ENCODE measurements at places on chromosomes 7 and 10.

DNA sequence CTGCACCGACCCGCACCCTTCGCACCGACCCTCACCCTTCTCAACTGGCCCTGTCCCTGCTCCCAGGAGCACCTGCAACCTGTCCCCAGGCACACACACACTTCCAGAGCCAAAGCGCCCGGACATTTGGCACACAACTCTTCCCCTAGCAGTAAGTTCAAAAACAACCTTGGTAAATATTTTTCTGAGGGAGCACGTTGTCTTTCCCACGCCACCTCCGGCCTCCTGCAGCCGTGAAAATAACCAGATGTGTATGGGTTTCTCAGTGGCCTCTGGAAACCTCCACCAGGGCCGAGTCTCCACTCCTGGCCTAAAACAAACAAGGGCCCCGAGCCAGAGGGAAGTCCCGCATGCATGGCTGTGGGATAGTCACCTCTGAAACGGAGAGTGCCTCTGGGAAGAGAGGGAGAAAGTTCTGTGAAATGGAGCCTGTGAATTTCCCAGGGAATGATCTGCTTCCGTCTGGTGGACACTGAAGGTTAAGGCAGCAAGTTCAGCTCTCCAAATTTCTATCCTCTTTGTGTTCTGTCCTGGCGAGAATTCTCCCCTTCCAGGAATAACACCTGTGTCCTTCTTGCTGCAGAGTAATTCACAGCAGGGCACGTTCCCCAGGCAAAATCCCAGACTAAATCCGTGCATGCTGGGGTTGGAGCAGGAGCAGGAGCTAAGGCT, 15.8 kb downstream of the PODXL start:
- no peak for DNase-seq

DNA sequence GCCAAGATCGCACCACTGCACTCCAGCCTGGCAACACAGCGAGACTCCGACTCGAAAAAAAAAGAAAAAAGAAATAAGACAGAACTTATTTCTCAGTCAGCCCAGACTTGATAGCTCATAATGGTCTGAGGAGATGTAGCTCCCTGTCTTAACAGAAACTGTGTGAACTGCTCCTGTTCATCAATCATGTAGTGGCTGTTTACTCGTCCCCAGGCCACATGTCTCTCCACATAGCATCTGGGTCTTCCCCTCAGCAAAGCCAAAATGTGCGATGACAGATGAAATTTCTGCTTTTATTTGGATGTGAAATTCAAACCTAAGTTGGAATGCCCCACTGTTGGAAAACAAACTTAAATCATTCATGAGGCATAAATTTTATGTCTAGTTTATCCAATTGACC, 219.0 kb downstream of the CACNA2D1 start:
- no peak for DNase-seq

- no peak for DNase-seq
Measured at GRCh38 chr10:71427246-71427645, 30.5 kb downstream of the CDH23 start.

GRCh38 chr7:27603813-27604212, 58.9 kb downstream of the HIBADH start:
- DNase-seq = no peak

- DNase-seq = no peak
Measured at GRCh38 chr7:9125246-9125645, 691.8 kb downstream of the NXPH1 start.

GRCh38 chr10:128036011-128036615, 90.1 kb downstream of the MKI67 start:
- no peak for DNase-seq

- DNase-seq = no peak
Measured at GRCh38 chr7:88429382-88429781, 122.7 kb upstream of the STEAP4 start.

DNA sequence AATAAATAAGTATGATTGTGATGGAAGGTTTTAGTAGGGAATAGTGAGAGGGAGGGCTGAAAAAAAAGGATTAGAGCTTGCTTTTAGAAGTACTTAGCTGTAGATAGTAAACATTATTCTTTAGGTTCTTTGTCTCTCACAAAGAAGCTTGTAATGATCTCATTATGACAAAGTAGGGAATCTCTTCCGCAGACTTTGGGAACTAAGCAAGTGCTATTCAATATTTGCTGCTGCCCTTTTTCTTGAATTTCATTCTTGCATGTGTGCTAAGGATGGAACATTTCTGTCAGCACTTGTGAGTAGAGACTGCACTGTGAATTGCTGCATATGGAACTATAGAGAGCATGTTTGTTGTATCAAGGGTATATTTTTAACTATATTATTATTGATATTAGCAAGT, 173.4 kb downstream of the ST7 start:
- DNase-seq = no peak

DNA sequence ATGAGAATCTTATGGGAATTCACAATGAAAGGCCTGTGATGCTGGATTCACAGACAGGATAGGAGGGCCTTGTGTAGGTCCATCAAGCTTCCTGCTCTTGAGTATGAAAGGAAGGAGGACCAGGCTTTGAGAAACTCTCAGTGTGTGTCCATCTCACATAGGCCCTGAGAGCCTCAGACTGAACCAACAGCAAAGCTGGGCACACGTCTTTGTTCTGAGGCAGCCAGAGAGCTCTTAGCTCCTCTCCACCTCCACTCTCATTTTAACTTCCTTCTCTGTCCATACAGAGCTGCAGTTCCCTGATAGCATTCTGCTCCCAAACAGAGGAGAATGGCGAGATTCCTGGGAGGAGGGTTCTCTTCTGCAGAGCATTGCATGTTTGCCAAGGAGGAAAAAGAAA, 515.6 kb downstream of the CALN1 start:
- DNase-seq = no peak

- no peak for DNase-seq
Measured at GRCh38 chr7:34096198-34096651, 190.9 kb downstream of the BMPER start.

GRCh38 chr10:35449944-35450343, 113.6 kb downstream of the CCNY start:
- no peak for DNase-seq

DNA sequence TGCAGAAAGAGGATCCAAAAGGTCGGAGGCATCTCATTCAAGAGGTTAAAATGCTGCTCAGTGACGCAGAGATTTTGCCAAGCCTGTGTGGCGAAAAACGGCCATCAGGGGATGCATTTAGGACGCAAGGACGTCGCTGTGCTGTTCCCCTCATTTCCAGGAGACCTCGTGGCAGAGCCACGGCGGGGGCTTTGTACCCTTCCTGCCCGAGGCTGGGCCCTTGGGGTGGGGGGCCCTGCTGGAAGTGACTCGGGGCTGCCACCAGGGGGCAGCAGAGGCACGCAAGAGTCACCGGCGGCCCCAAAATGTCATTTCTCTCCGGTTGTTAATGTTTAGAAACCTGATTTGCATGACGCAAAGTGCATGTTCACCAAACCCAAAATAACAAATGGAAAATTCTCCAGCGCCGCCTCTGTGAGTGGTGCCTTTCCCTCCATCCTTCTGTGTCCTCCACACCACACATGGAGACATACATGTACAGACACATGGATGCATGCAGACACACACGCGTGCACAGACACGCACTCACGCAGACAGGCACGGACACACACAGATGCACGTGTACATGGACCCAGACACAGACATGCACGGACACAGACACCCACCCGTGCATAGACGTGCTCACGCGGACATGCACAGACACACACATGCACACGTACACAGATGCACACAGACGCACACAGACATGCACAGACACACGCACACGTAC, 51.0 kb upstream of the NKX6-2 start:
- peak; percentile 36 for DNase-seq

- DNase-seq = no peak
Measured at GRCh38 chr10:45526309-45526905, 146.2 kb downstream of the ZFAND4 start.

DNA sequence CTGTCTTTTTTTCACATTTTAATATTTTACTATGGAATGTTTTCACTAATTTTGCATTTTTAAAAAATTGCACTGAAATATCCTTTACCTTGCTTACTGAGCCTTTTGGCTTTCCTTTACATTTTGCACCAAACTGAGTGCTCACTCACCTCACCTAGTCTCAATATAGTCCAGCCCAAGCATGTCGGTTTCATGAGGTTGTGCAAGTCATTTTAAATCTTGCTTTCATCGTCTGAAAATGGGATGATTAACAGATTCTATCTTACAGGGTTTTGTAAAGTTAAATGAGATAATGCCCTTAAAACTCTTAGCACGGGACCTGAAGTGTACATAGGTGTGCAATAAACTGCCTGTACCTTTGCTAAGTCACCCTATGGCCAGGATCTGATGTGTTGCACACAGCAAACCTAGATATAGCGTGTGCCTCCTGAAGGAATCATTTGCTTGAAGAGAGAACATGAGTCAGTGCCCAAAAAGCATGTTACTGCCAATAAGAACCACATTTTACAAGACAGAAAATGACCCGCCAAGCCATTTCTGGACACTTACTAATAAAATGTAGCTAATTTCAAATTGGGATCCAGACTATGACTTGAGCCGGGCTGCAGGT, 199.8 kb downstream of the JCAD start:
- no peak for DNase-seq

- no peak for DNase-seq
Measured at GRCh38 chr10:59087486-59087885, 89.0 kb upstream of the PHYHIPL start.

DNA sequence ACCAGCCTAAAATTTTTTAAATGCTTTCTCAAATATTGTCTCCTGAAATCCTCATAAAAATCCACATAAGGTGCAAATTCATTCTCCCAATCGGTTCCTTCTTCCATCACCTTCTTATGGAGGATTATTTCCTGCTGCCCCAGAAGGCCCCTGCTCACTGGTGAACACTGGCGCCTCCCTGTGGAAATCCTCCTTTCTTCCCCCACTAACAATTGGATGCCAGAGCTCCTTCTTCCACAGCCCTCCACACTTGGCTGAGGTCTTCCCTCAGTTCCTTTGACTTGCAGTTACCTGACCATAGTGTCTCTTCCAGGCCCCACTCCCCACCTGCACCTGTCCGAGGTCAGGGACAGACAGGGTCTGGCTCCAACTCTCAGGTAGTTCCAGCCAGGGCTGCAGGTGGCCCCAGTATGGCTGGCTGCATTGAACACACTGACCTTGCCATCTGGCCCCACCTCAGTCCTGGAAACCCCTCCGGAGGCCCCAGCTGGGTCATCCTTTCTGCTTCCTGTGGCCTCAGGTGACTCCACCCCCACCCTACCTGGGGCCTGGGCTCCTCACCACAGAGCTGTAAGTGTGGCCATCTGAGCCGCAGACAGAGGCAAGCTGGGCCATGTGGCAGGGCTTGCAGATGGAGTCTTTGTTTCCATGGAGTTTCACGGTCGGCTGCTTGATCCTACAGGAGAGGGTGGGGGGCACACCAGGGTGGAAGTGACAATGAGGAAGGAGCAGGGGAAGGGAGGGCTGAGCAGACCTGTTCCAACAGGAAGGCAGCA, 18.4 kb downstream of the SPOCK2 start:
- no peak for DNase-seq

GRCh38 chr10:128052696-128053095, 73.5 kb downstream of the MKI67 start:
- no peak for DNase-seq

DNA sequence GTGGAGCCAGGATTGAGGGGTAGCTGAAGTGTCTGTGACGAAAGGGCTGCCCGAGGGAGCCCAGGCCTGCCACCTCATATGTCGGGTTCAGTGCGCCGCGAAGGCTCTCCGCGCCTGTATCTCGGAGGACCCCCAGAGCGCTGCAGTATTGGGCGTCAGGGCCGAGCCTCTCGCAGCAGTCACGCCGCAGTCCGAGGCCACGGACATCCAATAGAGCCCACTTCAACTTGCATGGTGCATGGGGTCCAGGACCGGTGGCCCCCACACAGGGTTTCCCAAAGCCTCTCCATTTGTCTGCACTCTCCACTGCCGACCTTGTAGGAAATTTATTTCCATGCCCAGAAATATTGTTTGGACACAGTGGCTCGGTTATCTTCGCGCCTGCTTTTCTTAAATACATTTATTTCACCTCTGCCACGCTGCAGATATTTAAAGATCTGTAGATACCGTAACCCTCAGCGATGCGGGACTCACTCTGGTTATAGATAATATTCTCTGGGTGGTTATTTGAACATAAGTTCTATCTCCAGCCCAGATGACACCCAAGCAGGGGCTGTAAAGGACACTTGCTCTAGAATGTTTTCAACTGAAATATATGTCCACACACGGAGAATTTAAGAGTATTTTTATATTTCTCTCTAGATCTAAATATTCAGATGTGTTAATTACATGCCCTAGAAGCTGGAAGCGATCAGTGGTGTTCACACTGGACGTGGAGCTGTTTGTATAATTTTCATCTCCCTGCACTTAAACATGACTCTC, 5.1 kb upstream of the ZNF503 start:
- DNase-seq = no peak

GRCh38 chr7:100830396-100830795, 3.1 kb upstream of the EPHB4 start:
- DNase-seq = no peak

GRCh38 chr7:157707983-157708918, 371.4 kb downstream of the DNAJB6 start:
- DNase-seq = no peak

GRCh38 chr10:79391231-79392019, 44.2 kb downstream of the PPIF start:
- no peak for DNase-seq

GRCh38 chr7:125256446-125256845, 326.8 kb upstream of the POT1 start:
- DNase-seq = no peak

- DNase-seq = no peak
Measured at GRCh38 chr10:109126541-109126940, 796.8 kb downstream of the XPNPEP1 start.

DNA sequence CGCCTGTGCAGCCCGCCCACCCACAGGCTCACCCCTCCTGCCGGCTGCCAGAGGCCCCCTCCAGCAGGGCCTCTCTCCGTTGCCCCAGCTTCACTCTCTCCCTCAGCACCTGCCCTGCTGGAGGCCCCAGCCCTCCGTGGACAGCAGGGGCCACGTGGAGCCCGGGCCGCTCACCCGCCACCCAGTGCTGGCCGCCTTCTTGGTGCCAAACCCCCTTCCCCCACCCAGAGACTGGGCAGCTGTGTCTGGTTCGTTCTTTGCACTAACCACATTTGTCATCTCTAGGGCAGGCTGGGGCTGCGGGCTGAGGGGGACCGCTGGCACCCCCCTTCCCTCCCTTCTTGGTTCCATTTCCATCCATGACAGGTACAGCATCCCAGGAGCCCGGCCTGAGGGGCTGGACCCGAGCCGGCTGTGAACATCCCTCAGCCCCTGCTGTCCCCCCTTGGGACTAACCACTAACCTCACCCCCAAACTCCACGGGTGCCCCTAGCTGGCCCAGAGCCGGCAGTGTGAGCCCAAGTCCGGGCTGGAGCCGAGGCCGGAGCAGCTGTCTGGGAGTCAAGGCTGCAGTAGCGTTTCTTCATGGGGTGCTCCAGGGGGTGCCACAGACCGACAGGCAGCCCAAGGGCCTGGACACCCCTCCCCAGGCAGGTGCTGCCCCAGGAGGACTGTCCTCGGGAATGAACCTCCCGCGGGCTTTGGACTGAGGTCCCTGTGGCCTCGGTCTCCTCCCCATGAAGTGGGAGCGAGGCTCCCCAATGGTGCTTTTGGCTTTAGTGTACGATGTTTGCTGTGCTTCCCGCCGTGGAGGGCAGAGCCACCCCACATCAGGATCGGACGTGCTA, 25.5 kb upstream of the AMZ1 start:
- DNase-seq = no peak

- no peak for DNase-seq
Measured at GRCh38 chr10:86964061-86964846, 4.0 kb upstream of the ADIRF start.
